ENCODE measurements at places on chromosomes 13 and 19.
A peak's percentile ranks its signal among the peaks of the same experiment; 100 is the strongest.

DNA sequence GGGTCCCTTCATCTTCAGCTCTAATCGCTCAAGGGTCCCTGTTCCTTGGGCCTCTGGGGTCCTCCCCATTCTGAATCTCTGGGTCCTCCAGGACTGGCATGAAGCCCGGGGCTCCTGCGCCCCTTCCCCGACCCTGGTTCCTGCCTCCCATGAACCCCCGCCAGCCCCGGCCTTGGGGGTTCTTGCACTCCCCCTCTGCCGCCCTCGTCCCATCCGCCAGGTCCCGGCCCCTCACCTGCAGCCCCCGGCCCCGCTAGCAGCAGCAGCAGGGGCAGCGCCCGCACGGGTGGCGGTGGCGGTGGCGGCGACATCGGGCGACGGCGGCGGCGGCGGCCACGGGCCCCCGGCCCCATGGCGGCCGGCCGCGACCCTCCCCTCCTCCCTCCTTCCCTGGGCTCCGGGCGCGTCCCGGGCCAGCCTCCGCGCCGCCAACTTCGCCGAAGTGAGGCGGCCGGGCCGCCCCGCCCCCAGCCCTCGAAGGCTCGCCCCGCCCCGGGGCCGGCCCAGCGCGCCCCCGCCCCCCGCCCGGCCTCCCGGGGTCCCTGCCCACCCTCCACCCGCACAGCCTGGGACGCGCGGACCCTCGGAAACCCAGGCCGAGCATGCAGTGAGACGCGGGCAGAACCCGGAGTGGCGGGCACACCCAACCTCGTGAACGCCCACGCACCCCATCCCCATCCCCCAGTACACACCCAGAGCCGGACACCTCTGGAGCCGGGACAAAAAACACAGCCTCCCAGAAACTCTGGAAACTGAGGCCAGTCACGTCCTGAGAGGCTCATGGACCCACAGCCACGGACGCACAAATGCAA, at the start of gene NOTCH3:
NOTCH3 (minus strand) TSS at position 443 of the 812 bp plus-strand sequence; CDS start at position 353, 90 bp downstream.
- DNase-seq, result peak; percentile 43

- DNase-seq, result no peak
These were observed 314.6 kb downstream of the LIG4 start for GRCh38 chr13:107900775-107901174.

GRCh38 chr13:102872131-102872530, 26.3 kb downstream of the ERCC5 start:
- DNase-seq, result no peak

DNA sequence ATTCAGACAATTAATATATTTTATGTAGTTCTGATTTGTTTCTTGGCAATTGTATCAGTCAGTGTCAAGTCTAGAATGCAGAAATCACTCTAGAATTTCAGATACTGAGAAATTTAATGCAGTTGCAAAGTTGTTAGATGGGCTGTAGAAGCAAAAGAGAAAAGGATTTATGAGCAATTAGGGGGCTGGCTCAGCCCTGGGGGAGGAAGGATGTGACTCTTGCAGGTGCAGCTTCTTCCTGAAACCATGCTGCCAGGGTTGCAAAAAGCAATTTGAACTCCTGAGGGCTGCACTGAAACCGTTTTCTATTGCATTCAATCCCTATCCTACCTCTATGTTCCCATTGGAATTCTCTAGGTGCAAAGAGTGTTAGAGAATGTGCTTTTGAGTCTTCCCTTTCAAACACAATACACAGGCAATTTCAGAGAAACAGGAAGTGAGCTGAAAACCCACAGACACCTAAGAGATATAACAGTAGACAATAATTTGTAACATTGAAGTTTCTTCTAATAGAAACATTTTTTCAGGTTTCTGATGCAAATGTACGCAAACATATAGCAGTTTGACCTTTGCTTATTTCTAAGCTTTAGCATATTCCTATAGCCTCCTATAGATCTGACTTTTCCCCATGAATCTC, 814.7 kb upstream of the ATXN8OS start:
- DNase-seq, result no peak

DNA sequence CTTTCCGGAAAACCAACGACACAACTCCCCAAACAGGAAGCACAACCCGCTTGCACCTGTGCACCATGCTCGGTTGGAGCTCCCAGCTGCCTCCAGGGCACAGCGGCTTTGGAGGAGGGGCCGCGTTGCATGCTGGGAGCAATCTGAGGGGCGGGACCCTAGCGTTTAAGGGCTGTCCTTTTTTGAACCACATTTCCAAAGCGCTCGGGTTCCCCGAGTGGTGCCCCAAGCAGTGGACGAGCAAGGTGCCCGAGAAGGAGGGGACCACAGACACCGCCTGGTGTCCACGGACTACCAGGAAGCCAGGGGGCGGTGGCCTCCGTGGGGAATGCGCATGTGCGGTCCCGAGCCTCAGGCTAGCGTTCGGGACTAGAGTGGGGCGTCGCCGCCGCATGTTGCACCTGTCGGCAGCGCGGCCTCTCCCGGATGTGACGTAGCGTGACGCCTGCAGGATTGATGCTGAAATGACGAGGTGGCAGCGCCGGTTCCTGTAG, 11.9 kb upstream of the ZNF57 start:
- no peak for DNase-seq

- DNase-seq, result no peak
These were observed 56.8 kb downstream of the LRCH1 start for GRCh38 chr13:46609726-46610125.

DNA sequence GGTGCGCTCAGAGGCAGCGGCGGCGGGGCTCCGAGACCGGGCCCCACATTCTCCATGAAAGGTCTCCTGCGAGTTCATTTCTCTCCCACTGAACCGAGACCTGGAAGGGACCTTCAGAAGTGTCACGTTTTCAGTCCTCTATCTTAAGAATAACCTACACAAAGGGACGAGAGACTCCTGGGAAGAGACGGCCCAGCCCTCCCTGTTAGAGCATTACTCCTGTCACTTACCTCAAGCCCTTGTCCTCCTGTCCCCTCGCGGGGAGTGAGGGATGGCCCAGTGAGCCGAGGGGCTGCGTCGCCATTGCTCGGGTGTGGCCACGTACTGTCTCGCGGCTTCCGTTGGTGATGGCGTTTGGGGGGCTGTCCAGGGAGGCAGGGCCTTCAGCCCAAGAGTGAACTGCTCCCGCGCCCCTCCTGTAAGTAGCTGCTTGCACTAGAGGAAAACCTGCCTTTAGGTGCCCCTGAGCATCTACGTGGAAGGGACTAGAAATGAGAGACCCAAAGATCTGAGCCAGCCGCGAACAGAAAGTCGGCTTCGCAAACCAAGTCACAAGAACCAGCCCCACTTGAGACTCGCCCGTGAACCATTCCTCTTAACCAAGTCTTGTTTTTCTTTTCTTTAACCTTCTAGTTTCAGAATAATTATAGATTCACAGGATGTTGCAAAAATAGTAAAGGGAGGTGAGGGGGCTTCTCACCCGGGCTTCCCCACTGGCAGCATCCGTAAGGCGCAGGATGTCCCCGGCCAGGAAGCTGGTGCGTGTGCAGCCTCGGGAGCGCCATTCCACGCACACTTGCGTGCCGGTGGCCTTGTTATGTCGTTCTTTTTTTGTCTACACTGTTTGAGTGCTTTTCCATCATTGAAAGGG, 21.1 kb upstream of the NDUFS7 start:
- DNase-seq, result no peak

GRCh38 chr13:46571189-46571908, 18.4 kb downstream of the LRCH1 start:
- no peak for DNase-seq

DNA sequence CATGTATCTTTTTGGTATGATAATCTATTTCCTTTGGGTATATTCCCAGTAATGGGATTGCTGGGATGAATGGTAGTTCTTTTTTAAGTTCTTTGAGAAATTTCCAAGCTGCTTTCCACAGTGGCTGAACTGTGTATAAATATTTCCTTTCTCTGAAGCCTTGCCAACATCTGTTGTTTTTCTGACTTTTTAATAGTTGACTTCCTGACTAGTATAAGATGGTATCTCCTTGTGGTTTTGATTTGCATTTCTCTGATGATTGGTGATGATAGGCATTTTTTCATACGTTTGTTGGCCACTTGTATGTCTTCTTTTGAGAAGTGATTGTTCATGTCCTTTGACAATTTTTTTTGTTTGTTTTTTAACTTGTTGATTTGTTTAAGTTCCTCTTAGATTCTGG, 61.6 kb upstream of the PCDH17 start:
- no peak for DNase-seq

DNA sequence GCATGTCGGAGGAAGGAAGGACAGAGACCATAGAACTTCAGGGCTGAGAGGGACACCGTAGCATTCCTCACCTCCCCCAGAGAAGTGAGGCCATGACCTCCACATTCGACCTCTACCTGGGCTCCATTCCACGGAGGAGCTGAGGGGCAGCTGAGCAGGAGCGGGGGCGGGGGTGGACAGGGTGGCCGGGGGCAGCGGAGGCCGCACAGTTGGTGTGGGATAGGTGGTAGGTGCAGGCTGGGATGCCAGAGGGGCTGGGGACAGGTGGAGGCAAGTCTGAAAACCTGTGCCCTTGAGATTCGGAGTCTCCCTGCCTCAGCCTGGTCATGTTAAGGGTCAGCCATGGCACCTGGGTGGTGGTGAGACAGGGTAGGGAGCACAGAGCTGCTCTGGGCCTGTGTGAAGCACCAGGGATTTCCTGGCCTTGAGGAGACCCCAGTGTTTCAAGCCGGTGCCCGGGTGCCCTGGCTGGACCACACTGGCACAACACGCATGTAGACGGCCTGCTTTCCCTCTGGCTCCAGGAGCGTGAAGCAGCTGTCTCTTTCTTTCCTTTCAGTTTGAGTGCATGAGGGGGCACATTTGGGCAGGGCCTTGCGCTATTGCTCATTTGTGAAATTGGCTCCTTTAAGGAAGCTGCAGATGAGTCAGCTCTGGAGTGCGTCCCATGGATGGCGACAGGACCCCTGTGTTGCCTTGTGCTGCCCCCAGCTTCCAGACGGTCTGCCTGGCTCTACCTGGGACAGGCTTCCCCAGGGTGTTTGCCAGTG, 51.8 kb downstream of the TSSK6 start:
- DNase-seq, result no peak

GRCh38 chr19:35246466-35247092, 2.2 kb upstream of the LSR start:
- no peak for DNase-seq

DNA sequence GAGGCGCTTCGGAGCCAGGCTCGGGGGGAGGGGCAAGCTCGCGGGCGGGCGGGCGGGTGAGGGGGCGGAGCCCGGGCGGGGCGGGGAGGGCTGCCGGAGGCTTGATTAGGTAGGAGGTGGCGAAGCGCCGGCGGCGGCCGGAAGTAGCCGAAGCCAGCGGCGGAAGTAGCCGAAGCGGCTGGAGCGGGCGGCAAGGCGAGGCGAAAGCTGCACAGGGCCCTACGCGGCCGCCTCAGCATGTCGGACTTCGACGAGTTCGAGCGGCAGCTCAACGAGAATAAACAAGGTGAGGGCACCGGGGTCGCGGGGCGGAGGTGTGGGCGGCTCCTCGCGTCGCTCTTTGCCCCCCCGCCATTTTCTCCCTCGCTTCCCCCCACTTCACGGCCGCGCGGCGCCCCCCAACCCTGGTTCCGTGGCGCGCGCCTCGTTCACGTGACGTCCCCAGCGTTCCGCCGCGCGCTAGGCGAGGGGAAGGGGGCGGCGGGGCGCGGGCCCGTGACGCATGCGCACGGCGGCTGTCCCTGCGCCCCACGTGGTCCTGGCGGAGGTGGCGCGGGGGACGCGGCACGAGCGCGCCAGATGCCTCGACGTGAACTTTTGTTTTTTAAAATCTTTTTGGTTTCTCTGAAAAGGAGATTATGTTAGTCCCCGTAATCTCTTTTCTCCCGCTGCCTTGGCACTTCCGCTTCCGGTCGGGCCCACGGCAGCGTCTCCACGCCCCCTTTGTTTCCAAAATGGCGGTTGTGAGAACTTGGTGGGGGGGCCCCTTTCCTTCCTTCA, at the start of gene U2AF2:
U2AF2 (plus strand) TSS at position 168 of the 780 bp plus-strand sequence; CDS start at position 238, 70 bp downstream.
- peak; percentile 62 for DNase-seq

DNA sequence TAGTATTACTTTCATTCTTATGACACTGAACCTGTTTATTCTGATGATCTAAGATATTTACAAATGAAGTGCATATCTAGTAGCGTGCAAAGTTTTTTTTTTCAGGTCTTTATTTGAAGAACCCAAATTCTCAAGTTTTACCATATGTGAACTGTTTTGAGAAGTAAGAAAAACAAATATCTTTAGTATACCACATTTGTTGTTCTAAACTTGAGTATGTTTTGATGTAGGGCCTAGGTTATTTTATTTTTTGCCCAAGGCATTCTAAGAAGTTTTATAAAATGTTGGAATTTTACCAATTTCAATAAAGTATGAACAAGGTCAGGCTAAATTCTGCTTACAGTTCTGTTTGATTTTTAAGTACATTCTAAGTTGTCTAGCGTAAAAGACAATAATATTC, 213.5 kb downstream of the PCCA start:
- DNase-seq, result no peak

DNA sequence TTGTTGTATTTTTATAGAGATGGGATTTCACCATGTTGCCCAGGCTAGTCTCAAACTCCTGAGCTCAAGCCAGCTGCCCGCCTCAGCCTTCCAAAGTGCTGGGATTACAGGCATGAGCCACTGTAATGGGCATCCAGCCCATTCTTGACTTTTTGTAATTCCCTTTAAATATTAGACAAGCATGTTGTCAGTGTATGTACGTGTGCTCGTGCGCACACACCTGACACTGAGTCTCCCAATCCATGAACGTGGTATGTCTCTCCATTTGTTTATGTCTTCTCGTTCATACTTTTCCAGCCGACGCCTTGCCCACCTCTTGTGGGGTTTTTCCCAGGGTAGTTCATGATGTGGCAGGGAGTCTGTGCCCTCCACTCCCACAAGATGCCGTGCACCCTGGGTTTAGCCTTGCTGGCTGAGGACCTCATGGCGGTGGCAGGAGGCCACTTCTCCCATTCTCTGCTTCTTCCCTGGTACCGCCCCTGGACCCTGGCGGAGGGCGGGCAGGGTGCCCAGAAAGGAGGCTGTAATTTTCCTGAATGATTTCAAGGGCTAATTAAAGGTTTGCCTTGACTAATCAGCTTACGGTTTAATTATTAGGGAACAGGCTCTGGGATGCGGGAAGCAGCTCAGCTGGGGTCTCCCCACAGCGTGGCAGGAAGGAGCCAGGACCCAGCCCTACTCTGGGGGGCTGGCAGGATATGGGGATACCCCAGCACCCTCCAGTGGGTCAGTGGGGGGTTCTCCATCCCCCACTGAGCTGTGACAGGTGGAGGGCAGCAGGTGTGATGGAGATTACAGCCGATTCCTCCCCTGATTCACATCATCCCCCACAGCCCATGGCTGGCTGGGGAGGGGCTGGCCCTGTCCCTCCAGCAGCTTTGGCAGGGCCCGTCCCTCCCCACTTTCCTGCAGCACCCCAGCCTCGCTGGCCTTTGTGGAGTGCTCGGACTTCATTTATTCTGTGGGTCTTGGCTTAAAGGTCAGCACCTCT, 12.9 kb downstream of the PAK4 start:
- peak; percentile 63 for DNase-seq
